ENCODE measurements at places on chromosomes 7 and 10.

DNA sequence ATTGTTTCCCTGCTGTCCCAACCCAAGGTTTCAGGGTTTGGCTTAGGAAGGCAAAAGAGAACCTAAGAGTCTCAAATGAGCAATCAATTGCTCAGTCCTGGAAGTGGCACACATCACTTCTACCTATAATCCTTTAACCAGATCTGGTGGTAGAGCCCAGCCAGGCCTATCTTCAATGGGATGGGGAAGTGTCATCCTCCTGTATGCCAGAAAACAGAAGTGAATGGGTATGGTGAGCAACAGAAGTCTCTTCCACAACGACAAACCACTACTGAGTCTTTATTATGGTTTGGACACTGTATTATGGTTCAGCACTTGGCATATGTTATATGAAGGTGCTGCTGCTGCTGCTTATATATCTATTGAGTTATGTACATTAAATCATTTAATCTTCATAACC is 3.0 kb upstream of the AKR1B1 start:
- DNase-seq = no peak

GRCh38 chr10:99457813-99458212 is 27.4 kb upstream of the GOT1 start:
- no peak for DNase-seq

DNA sequence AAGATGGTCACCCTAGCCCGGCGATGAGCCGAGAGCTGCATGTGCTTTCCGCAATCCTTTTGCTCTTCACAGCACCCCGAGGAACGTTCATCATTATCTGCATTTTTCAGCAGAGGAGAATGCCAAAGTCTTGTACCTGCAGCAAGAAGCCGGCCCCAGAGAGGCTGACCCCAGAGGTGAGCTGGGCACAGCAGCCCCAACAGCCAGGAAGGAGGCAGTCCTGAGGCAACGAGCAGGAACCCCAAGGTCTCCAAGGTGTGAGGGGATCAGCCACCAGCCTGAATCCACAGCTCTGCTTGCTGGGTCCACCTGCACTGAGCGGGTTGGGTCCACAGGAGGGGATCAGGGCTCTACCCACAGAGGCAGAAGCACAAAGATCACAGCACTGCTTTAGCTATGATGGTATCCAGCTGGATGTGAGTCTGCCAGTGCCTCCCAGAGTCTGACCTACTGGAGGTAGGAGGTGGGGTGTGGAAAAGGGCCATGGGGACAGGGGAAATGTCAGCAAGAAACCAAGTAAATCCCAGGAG is 16.8 kb upstream of the GDF10 start:
- DNase-seq = no peak

DNA sequence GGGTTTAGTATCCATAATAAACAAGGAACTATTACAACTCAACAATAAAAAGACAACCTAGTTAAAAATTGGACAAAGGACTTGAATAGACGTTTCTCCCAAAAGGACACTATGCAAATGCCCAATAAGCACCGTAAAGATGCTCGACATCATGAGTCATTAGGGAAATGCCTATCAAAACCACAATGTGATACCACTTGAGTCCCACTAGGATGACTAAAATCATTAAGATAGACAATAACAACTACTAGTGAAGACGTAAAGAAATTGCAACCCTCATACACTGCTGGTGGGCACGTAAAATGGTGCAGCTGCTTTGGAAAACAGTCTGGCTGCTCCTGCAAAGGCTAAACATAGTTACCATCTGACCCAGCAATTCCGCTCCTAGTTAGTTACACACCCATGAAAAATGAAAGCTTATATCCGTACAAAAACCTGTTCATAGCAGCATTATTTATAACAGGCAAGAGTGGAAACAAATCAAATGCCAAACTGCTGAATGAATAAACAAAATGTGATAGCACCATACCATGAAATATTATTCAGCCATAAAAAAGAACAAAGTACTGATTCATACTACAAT is 17.3 kb downstream of the CCDC3 start:
- no peak for DNase-seq

- DNase-seq = no peak
These were observed 87.7 kb downstream of the TNS3 start for GRCh38 chr7:47493976-47494911.

DNA sequence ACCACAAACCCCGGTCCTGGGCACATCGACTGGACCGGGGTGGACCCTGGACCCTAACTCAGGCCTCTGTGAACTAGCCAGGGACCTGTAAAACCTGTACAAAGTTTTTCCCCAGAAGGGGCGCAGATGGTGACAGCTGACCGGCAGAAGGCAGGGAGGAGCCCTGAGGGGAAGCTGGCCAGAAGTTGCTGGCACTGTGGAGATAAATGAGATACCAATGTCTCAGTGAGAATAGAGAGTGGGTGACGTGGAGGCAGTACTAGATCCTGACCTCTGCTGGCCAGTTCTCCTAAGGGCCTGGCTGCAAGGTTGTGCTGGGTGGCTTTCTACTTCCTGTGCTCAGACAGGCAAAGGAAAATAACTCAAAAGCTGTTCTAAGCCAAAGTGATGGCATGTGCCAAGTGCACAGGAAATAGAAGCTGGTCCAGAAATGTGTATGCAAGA is 10.6 kb upstream of the TSPAN14 start:
- DNase-seq = no peak
